Prostate gland (tissue), 2 donors: ENCODE measurements at places on chromosomes 11 and 22. TPM values are rescaled to one million over a fixed set of nuclear protein-coding genes. Genes with fewer than 3 reads are reported as not detected.

The CEP126 gene
- total RNA-seq: 2.0 TPM

The CSF2RB gene
- total RNA-seq: 1.1 TPM

DNA sequence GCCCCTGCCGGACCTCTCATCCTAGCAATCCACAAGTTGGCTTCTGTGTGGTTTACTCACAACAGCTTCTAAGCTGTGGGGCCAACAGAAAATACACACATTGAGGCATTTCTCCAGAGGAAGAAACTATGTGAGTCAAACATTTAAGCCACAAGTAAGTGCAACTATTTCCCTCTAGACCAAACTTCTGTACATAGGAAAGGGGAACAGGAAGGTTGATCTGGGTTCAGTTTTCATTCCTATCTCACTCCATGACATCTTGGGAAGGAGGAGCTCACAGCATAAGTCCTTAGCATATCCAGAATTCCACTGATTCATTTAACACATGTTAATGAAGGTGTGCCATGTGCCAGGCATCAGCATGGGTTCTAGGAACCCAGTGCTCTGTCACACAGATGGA lies 72.8 kb upstream of the PICALM start:
- no peak overlapping the region for H3K27ac ChIP-seq
- no peaks in the 10 kb centered on the region for H3K36me3 ChIP-seq
- no peaks in the 10 kb centered on the region for H3K4me1 ChIP-seq

The PATE2 gene
- total RNA-seq: not detected

DNA sequence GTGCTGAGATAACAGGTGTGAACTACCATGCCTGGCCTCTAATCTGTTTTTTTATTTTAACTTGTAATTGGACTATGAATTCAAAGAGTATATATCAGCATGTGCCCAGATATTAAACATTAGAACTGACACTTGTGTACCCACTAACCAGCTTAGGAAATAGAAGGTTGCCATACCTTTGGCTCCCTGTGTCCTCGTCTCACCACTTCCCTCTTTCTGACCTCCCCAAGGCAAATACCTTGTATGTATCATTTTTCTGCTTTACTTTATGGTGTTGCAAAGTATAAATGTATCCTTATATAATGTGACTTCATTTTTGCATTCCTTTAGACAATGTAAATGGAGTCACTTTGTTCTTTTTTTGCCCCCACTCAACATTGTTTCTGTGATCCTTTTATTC lies 9.1 kb downstream of the PPP6R3 start:
- H3K4me3 ChIP-seq: no peak overlapping the region
- peaks cover 20% of the 10 kb centered on the region for H3K4me1 ChIP-seq
- no peaks in the 10 kb centered on the region for H3K36me3 ChIP-seq
- DNase-seq: no peak
- H3K27ac ChIP-seq: no peak overlapping the region
- no peaks in the 10 kb centered on the region for H3K27me3 ChIP-seq

DNA sequence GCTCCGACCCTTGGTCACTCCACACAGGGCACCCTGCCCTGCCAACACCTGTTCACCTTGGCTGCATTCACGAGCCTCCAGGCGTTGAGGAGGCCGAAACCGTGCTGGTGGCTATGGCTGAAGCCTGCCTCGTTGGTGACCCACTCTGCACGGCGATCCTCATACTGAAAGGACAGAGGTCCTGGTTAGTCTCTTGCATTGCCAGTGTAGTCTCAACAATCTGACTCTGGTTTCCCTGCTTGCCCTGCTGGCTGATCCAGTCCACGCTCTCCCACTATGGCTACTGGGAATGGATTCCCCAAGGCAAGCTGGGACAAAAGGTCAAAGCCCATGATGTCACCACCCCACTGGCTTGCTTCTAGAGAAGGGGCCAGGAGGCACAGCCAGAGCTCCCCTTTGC lies 12.9 kb downstream of the PCSK7 start:
- peaks cover 6% of the 10 kb centered on the region for H3K4me1 ChIP-seq
- H3K27me3 ChIP-seq: no peaks in the 10 kb centered on the region
- DNase-seq: no peak
- no peak overlapping the region for H3K4me3 ChIP-seq

The OR6T1 gene
- total RNA-seq: not detected

DNA sequence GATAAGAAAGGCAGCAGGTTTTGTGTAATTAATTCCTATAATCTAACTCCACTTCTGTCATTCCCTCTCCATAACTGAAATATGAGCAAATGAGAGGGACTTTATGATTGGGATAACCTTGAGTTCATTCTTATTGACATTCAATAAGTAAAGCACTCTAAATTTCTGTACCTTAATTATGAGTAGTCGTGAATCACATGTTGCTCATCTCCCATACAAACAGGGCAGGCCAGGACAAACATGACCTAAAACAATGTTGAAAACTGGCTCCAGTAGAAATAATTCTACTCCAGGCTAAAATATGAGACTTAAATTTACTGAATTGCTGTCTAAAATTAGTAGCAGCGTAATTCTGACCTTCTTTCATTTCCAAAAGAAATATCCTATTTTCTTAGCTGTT lies 505.4 kb downstream of the NELL1 start:
- H3K27me3 ChIP-seq: no peaks in the 10 kb centered on the region
- no peak for DNase-seq
- H3K4me3 ChIP-seq: no peak overlapping the region
- no peak overlapping the region for H3K27ac ChIP-seq
- H3K4me1 ChIP-seq: no peaks in the 10 kb centered on the region

- no peak overlapping the region for H3K4me3 ChIP-seq
- no peaks in the 10 kb centered on the region for H3K27me3 ChIP-seq
- H3K27ac ChIP-seq: no peak overlapping the region
- peaks cover 4% of the 10 kb centered on the region for H3K4me1 ChIP-seq
These were observed 4.0 kb downstream of the CCDC88B start for GRCh38 chr11:64343767-64344559.

The APOBEC3C gene
- 52.3 TPM for total RNA-seq

DNA sequence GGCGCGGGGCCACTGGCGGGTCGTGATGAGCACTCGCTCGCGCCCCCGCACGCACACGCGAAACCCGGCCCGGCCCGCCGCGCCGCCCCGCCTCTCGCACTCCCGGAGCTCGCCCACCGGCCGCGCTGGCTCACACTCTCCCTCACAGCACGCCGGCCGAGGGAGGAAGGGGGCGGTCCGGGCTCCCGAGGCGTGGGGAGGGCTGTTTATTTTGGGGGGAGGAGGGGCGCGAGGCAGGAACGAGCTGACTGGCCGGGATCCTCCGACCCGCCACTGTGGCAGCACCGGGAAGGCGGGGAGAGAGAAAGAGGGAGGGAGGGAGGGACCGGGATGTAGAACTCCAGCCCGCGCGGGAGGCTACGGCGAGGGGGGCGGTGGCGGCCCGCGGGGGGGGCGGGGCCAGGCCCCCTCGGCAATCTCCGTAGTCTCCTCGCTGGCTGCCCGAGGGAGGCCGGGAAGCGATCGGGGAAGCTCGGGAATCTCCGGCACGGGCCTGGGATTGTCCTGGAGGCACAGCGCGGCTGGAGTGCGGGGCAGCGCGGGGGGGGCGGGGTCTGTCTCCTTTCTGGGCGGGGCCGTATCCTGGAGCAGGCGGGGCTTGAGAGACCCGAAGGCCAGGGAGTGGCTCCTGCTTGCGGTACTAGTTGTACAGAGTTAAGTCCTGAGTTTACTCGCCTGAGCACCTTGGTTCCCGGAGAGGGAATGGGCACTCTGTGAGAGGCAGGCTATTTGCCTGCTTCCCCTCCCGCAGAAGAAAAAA lies at the start of gene RBFOX2:
RBFOX2 (minus strand) TSS at position 179 of the 760 bp plus-strand sequence. CDS start 399 bp downstream, outside the sequence.
- no peaks in the 10 kb centered on the region for H3K27me3 ChIP-seq
- peak within 1 kb of the TSS; percentile 90 for H3K4me3 ChIP-seq
- H3K27ac ChIP-seq: peak within 1 kb of the TSS; percentile 89
- no peaks in the 10 kb centered on the region for H3K36me3 ChIP-seq
- no peaks in the 10 kb centered on the region for H3K4me1 ChIP-seq
- peak; percentile 97 for DNase-seq

The UQCC3 gene
- 10.3 TPM for total RNA-seq

The TRIM48 gene
- total RNA-seq: not detected

- H3K27me3 ChIP-seq: no peaks in the 10 kb centered on the region
- H3K4me3 ChIP-seq: no peak overlapping the region
- DNase-seq: no peak
- no peak overlapping the region for H3K27ac ChIP-seq
- H3K4me1 ChIP-seq: no peaks in the 10 kb centered on the region
These were observed 43.2 kb upstream of the ACCSL start for GRCh38 chr11:44004452-44005062.

DNA sequence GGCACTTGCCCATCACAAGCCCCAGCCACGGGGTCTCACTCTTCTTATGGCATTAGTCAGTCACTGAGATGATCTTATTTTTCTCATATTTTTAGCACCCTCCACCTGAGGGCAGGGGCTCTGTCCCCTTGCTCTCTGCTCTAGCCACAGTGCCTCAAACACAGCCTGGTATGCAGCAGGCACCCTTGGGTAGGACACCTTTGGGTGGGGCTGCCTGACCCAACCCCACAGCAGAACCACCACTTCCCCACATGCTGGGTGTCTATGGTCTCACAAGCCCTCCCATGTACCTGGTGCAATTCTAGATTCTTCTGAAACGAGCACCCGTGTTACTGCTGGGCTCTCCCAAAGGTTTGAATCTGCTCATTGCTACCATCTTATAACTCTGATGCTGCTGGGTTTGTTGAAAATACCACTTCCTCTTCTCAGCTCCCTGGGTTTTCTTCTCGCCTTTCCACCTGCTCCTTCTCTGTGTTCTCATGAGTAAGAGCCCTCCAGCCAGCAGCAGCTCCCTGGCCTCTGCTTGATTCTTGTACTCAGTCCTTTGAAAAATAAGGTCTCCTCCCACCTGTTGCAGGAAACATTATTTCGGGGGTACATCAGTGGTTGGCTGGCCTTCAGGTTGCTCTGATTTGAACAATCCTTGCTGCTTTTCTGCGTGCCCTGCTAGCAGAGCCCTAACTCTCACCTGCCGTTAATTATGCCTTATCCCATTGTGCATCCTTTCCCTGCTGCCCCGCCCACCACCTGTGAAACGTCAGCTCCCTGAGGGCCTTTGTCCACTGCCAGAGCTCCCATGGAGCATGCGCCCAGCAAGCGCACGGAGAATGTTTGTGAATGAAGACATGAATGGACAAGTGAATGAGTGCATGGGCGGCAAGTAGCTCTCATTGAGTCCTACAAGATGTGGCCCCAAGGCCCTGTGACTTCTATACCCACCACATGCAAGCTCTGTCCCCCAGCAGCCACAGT lies 1181.6 kb downstream of the TBC1D22A start:
- H3K27me3 ChIP-seq: no peaks in the 10 kb centered on the region
- no peak overlapping the region for H3K27ac ChIP-seq
- H3K4me1 ChIP-seq: no peaks in the 10 kb centered on the region
- H3K36me3 ChIP-seq: no peaks in the 10 kb centered on the region
- no peak for DNase-seq

DNA sequence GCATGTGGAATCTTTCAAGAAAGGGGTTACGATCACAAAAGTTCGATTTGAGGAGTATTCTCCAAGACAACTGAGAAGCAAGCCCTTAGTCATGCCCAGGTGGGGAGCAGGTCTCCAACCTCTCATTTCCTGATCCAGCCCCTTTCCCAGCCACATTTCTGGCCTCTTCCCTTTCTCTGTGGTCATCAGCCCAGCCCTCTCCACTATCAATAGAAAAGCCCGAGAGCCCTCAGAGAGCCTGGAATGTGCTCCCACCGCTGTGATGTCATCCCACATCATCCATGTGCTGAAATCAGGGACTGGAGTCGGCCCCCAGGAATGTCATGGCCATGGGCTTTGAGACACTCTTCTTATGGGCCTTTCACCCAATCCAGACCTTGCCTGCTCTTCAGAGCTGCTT lies 62.6 kb downstream of the KCNJ1 start:
- no peaks in the 10 kb centered on the region for H3K4me1 ChIP-seq
- H3K27me3 ChIP-seq: no peaks in the 10 kb centered on the region
- no peak overlapping the region for H3K27ac ChIP-seq

DNA sequence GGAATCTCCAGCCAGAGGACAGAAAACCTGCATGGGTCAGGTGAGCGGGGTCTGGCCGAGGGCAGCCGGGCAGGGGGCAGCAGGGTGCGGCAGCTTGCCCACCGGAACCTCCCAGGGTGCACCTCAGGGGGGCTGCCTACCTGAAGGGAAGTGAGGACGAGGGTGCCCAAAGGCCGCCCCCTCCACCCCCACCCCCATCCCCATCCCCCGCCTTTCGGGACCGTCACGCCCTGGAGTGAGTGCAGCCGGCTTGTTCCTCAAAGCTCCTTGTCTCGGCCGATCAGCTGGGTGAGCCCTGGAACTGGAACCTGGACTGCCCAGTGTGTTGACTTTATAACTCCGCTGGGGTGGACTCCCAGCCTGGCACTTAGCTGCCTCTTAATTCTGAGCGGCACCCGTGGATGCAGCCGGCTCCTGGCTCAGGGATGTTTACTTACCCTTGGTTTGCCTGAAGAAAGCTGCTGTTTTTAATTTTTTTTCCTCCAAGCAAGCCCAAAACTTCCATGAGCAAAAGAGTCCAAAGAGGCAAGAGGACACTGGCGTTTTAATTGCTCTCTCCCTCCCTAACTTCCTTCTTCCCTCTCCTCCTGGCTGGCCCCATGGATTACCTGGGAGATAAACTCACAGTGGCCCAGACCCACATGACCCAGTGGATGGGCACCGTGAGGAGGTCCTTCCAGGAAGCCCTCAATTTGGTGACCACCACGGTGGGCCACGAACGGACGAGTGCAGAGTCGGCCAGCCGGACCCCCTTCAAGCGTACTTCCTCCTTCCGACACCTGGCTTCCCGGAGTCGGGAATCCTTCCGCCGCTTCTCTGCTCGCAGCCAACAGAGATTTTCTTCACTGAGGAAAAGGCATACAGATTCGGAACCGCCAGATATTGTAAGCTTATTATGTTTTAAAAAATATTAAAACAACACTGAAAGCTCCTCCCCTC lies 87.8 kb upstream of the CRYBB3 start:
- peak overlapping the region; percentile 50 for H3K4me3 ChIP-seq
- H3K4me1 ChIP-seq: peaks cover 3% of the 10 kb centered on the region

The PYGM gene
- total RNA-seq: 22.4 TPM

DNA sequence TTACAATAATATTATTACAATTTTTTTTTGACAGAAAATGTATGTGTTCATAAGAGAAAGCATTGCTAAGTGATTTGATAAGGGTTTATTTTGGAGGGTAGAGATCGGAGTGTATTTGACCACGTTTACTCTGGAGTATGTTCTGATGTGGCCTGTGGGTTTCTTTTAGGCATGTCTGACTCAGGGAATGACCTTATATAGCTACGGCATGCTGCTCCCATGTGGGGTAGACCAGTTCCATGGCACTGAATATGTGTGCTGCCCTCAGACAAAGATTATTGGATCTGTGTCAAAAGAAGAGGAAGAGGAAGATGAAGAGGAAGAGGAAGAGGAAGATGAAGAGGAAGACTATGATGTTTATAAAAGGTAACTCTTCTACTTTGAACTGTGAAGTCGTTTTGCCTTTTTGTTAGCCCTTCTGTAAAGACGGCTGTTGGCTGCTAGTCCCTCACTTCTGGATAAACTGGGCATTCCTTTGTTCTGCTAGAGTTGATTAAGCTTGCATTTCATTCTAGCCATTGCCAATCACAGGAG lies 38.1 kb upstream of the ST14 start:
- no peak for DNase-seq
- no peaks in the 10 kb centered on the region for H3K4me1 ChIP-seq
- H3K27ac ChIP-seq: no peak overlapping the region
- no peak overlapping the region for H3K4me3 ChIP-seq
- H3K36me3 ChIP-seq: peaks cover 4% of the 10 kb centered on the region
